ENCODE measurements at places on chromosomes 3 and 15.

- DNase-seq = no peak
Observed at GRCh38 chr3:115825046-115825445, 201.7 kb downstream of the GAP43 start.

DNA sequence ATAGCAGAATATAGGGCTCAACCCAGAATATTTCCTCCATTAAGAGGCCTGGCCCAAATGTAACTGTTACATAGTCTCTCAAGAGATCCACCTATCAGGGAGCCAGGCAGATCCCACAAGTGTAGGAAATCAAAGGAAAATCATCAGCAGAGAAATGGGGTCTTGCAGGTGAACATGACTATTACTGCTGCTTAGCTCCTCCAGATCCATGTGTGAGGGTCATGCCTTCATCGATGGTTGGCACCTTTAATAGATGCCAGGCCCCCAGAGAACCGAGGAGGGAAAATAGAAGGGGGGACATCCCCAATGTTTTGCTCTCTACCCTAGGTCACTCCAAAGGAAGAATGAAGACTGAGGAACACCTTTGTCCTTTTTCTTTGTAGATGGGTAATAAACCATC, 1029.9 kb upstream of the CADM2 start:
- DNase-seq = no peak

DNA sequence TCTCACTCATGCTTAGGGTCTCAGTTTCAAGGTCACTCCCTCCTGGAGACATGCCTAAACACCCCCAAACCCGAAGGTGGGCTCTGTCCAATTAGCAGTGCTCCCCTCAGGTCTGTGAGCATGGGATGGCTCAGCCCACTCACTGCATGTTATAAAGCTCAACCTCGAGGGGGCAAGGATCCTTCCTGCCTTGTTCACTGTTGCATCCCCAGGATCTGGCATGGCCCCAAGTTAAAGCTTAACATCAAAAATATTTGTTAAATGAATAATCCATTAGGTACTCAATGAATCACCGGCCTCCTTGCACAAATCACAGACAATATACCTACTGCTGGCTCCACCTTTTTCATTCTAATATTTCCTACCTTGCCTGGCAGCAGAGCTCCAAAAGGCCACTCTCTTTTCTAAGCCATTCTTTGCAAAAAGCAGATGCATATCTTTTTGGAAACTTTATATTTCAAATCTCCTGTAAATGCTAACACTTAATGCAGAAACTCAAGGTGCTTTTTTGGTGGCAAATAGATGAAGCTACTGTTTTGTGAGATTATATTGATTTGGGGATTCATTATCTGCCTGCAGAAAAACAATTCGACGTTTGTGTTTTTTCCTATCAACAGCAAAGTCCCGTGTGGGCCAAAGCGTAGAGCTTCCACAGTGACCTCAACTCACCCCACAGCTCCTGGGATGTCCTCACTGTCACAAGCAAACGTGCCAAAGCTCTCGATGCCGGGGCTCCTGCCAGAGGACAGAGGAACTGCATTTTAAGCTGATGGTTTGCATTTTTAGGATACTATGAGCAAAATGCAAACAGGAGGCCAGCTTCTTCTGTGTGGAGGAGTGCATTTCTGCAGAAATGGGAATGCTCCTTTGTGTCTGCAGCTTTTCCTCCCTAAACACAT, 35.4 kb downstream of the PCOLCE2 start:
- no peak for DNase-seq

GRCh38 chr3:112143689-112144088, 10.6 kb upstream of the GCSAM start:
- DNase-seq = no peak

DNA sequence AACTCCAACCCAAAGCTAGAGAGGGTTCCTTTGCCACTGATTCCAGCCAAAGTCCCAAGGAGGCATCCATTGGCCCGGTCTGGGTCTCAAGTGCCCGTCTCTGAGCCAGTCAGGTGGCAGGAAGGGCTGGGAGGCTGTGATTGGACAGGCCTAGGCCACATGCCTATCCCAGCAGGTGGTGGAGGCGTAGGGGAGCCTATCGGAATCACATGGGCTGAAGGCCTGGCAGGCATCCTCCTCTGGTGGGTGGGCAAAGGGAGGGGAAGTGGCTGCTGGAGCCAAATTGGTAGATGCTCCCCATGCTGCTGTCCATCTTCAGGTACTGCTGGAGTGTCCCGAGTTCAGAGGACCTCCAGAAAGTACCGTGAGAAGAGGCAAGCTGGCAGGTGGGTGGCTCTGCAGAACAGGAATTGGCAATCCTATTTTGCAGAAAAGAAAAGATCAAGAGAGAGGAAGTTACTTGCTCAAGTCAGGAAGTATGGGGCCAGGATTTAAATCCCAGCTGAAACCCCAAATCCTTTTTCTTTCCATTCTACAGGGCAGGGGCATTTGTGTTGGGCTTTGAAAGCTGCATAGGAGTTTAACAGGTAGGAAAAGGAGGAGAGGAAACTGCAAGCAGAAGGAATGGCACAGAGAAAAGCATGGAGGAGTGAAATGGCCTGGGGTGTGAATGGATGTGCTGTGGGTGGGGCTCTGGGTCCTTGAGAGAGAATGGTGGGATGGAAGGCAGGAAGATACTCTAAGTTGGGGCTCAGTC, 3.7 kb downstream of the CHST13 start:
- no peak for DNase-seq

GRCh38 chr15:27783678-27784077, 315.4 kb downstream of the OCA2 start:
- DNase-seq = no peak

DNA sequence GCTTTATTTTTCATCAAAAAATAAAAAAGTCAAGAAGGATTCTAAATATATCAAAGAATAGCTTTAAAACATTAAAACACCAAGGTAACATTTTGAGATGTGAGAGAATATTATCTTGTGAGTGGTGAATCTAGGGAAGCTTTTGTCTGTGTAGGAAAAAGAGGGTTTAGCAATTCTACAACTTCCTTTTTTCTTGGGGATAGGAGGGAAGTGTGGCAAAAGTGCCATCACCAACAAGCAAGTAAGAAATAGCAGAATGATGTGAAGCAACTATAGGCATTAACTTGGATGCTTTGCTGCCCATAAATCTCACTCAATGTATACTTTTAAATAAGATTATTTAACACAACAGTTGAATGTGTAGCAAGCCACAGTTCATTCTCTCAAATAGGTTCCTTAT, 57.8 kb upstream of the SUCLG2 start:
- no peak for DNase-seq

DNA sequence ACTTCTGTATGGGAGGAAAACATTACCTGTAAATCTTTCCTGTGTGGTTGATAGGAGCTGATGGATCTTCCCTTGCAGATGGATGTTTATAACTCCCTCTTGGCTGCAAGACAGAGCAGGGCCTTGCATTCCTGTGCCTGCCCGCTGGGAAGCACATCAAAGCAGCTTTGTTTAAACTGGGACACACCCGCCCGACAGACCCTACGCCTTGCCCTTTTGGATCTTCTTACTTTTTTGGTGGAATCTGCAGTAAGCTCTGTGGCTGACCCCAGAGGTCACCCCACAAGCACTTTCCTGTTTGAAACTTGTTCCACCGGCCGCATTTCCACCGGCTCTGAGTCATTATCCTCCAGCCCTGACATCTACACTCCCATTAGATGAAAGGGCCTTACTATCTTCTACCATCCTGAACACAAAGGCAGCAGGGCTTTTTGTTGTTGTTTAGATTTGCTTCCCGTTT, 244.1 kb upstream of the STT3B start:
- no peak for DNase-seq

- DNase-seq = no peak
Observed at GRCh38 chr3:106018929-106019550, 150.2 kb upstream of the CBLB start.

DNA sequence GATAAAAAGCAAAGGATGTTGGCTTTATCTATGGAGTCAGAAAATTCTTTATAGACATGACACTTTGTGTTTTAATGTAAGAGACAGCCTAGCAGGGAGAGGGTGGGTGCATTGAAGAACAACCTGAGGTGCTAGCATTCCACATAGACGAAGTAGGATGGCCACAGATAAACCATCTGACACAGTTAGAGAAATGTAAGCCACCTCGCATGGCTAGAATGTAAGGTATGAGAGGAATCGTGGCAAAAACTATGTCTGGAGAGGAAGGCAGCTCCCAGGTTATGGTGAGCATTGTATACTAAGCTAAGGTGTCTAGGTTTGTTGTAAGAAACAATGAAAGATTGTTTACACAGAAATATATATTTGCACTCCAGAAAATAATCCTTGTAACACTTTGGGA, 194.0 kb upstream of the SLITRK3 start:
- DNase-seq = no peak

- DNase-seq = no peak
Observed at GRCh38 chr3:174285242-174285864, 573.8 kb upstream of the NAALADL2 start.

GRCh38 chr3:78621061-78621716, 1146.6 kb downstream of the ROBO1 start:
- DNase-seq = no peak

- DNase-seq = no peak
Observed at GRCh38 chr3:187878772-187879518, 133.7 kb upstream of the BCL6 start.

DNA sequence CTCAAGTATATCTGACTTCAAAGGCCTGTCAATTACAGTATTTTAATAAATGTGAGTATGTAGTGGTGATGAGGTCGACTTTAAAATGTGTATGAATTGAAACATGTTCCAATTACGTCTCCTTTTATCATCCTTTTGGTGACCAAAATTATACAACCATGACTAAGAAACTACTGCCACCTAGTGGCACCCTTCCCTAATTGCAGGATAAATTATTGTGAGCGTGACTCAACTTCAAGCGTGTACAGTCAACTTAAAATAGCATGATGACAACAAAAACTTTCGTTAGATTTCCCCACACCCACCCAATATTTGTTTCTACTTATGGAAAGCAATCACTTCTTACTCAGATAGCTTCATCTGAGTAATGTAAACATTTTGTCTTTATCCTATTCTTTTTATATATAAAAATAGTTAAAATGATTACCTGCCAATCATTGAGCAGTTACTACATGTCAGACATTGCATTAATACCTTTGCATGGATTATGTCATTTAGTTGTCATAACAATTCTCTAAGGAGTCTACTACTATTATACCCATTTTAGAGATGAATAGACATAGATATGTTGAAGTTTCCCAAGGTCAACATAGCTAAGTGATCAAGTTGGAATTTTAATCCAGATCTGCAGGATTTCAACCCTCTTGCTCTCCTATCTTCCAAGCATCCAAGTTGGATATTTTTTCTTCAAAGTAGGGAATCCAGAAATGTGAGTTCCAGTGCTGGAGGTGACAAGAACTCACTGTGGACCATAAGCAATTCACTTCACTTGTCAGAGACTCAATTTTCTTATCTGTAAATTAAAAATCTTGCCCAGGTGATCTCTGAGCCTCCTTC, 106.0 kb downstream of the MEX3B start:
- no peak for DNase-seq

GRCh38 chr3:8885536-8886316, 77.5 kb downstream of the RAD18 start:
- DNase-seq = no peak

DNA sequence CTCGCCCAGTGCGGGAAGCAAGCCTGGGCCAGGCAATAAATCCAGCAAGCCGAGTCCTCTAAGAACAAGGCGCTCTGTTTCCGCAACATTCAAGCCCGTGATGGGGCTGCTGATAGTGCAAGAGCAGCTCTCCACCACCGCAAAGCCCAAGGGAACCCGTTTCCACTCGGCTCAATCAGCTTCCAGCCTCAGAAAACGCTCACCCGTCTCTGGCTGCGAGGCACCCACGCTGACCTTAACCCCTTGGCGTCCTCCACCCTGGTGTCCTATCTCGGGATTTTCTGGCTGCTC, 17.8 kb downstream of the SPATA12 start:
- DNase-seq = no peak

DNA sequence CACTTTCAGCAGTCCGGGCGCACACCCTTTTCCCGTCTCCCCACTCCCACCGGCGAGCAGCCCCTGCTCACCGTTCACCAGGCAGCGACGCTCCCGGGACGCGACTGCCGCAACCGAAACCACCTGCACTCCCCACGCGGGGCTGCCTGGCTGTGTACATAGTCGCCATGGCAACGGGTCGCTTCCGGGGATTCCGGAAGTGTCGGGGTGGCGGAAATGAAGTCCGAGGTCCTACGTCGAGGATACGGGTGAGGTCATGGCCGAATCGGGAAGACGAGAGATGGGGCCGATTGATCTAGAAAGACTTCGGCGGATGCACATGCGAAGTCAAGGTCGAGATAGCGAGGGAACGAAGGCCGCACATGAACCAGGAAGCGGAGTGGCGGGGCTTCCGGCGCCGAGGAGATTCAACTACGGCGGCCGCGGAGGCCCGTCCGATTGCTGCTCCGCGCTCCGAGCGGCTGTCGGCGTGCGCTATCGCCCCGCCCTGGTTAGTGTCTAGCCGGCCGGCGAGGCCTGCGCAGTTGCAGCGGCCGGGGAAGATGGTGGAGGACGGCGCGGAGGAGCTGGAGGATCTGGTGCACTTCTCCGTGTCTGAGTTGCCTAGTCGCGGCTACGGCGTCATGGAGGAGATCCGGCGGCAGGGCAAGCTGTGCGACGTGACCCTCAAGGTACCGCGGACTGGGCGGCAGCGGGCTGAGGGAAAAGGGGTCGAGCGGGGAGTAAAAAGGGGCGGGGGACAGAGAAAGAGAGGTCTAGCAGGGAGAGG, at the start of the genes KIF9 and KLHL18:
Gene KIF9 (minus strand): TSS at position 376 of the 769 bp plus-strand sequence. CDS start 5,425 bp downstream, outside the sequence.
Gene KLHL18 (plus strand): TSS at position 521 of the 769 bp plus-strand sequence. CDS start 22 bp downstream, at position 543.
- peak; percentile 80 for DNase-seq

GRCh38 chr3:114132500-114132899, 46.4 kb downstream of the DRD3 start:
- no peak for DNase-seq

- no peak for DNase-seq
Observed at GRCh38 chr3:194592798-194593752, 40.1 kb downstream of the TMEM44 start.

DNA sequence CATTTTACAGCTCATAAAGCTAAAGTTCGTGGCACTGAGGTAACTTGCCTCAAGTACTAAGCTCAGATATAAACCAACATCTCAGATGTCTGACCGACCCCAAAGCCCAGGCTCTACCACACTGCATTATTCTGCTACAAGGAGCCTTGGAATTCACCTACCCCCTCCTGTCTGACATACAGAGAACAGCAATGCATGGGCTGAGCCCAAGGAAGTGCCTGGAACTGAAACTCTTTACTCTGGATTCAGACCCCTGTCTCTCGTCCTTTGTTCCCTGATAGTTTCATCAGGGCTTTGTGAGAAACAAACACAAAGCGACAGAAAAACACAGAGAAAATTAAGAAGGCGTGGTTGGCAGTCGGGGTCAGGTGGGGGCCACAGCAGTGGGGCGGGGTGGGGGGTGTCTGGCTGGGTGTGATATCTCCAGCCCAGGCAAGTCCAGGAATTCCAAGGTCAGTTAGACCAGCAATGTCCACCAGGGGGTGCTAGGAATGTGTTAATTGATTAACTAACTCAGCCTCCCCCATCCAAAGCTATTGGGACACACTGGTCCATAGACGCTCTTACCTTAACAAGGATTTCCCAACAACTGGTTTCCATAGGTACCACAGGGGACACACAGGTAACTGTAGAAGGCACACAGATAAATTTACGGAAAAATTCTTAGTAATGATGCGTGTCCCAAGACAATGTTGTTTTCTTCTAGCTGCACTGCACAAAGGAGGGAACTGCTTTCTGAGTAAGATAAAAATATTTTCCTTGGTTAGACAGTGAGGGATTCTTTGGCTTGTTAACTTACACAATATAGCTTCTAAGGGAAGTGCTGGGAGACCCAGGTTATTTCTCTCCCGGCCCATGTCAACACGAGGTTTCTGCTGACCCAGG, 18.8 kb upstream of the SSUH2 start:
- DNase-seq = peak; percentile 8

- DNase-seq = no peak
Observed at GRCh38 chr3:185929192-185930151, 8.3 kb downstream of the TRA2B start.

- DNase-seq = no peak
Observed at GRCh38 chr3:98454929-98455328, 8.1 kb upstream of the OR5K1 start.
